ENCODE measurements at places on chromosomes 7 and 10.

- no peak for DNase-seq
Observed at GRCh38 chr7:128034825-128035224, 3.6 kb upstream of the LRRC4 start.

- DNase-seq = no peak
Observed at GRCh38 chr7:96089511-96089910, 232.4 kb downstream of the SLC25A13 start.

DNA sequence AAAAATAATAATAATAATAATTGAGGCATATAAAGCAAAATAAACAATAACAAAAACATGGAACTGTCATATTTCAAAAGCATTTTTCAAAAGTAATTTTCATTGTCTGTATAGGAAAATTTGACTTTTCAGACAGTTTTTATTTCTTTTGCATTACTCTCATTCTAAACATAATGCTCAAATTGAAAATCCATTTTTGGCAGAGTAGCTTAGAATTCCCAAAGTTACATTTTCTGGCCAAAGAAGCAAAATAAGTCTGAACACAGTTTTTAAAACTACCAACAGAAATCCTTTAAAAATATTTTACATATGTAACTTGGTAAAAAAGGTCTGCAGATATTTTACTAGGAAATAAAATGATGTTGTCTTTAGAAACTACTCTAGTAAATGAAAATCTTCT lies 535.4 kb downstream of the ANKRD7 start:
- no peak for DNase-seq

GRCh38 chr10:3117486-3117885 lies 50.1 kb downstream of the PFKP start:
- no peak for DNase-seq

- DNase-seq = no peak
Observed at GRCh38 chr10:23479798-23480473, 41.1 kb downstream of the OTUD1 start.

GRCh38 chr7:140684066-140684950 lies 11.6 kb downstream of the ADCK2 start:
- no peak for DNase-seq

DNA sequence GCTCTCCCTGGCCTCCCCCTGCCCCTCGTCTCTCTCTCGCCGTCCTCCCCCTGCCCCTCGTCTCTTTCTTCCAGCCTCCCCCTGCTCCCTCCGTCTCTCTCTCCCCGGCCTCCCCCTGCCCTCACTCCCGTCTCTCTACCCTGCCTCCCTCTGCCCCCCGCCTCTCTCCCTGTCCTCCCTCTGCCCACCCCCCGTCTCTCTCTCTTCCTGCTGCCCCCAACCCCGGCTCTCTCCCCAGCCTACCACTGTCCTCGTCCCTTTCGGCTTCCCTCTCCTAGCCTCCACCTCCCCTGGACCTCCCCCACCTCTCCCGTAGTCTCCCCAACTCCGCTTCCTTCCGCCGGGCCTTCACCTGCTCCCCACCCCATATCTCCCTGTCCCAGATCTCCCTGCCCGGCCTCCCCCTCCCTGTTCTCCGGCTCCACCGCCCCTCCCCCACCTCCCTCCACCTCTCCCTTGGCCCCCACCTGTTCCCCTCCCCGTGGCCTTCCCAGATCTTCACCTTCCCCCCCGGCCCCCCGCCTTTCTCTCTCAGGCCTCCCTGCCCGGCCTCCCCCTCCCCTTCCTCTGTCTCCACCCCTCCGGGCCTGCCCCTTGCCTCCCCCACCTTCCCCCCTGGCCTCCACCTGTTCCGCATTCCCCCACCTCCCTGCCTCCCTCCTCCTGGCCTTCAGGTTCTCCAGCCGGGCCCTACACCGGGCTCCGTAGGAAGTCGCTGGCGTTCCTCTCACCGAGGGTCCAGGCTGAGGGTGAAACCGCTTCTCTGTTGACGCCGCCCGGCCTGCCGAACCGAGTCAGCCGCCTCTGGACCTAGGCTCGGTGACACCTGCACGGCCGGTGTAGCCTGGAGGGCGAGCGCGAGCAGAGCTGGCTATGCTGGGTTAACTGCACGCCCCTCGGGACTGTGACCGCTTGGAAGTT lies 1.2 kb downstream of the GET4 start:
- DNase-seq = no peak
